ENCODE measurements at places on chromosomes 1 and 21.
A peak's percentile ranks its signal among the peaks of the same experiment; 100 is the strongest.

- no peak for DNase-seq
These were observed 1.1 kb downstream of the HTR6 start for GRCh38 chr1:19665496-19666465.

DNA sequence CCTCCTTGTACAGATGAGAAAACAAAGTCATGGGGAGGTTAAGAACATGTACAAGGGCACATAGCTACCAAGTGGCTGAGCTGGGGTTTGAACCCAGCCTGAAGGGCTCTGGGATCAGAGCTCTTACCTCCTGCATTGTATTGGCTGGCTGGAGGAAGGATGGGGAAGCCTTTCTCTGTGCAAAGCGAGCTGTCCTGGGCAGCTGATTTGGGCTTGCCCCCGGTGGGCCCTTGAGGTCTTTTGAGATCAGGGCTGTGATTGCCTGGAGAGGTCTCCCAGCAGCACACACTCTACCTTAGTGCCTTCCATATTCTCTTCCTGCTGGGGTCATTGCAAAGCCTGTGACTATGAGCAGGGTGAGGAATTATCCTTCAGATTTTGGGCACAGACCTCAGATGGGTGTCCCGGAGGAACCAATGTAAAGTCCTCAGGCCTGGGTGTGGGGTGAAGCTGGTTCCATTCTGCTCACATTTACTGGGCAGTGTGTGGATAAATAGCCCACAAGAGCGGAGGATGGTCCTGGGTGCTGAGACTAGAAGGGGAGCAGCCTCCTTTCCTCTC is 53.3 kb upstream of the EPS8L3 start:
- no peak for DNase-seq

GRCh38 chr1:109632671-109633346 is 13.2 kb downstream of the AMPD2 start:
- DNase-seq = peak; percentile 84

GRCh38 chr1:11316701-11317100 is 43.7 kb downstream of the UBIAD1 start:
- peak; percentile 68 for DNase-seq

DNA sequence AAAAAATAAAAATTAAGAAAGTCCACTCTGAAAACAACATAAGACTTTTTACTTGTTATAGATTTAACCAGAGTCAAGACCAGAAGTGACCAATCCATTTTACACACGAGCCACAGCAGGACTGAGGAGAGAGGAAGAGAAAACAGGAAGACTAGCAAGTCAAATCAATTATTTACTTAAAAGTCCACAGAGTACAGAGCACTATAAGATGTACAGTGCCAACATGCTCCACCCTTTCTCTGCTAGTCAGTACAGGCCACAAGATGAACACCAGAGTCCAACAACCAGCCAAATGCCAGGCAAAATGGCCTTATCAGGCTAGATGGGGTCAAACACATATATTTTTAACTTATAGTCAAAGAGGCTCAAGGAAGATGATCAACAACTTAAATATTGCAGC is 19.5 kb downstream of the LUZP1 start:
- no peak for DNase-seq

- no peak for DNase-seq
These were observed 50.2 kb upstream of the RUNX1 start for GRCh38 chr21:35099310-35099709.
